ENCODE measurements at places on chromosomes 13 and 19.

DNA sequence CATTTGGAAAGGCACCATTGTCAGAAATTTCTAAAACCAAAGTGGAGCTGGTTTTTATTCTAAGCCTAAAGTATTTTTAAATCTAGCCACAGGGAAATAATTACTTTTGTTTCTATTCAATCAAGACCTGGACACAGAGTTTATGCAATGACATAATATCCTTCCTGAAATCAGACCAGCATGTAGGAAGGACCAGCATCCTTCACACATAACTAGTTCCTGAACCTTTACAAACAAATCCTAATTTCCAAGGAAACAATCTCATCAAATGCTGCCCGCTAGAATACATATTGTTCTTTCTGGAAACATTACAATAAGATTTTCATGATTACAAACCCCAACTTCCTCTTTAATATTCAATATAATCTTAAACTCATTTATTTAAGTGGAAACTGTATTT, 1.5 kb downstream of the STARD13 start:
- DNase-seq, result no peak

DNA sequence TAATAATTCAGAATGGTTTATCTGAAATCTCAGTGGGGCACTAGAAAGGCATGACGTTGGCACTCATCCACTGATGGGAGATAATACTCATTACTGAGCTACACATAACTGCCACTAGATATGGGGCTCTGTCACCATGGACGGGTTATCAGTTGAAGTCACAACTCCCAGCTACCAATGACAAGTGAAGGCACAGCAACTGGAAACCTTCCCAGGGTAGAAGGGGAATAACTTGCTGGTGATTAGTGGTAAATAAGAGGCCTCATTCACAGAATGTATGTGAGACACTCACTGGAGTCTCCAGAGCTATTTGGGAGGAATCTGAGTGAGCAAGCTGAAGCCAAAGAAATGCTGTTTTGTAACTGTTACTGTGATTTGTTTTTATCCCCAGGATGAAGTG, 249.6 kb downstream of the ENOX1 start:
- DNase-seq, result no peak

GRCh38 chr13:99774644-99775043, 196.9 kb downstream of the ZIC5 start:
- no peak for DNase-seq

DNA sequence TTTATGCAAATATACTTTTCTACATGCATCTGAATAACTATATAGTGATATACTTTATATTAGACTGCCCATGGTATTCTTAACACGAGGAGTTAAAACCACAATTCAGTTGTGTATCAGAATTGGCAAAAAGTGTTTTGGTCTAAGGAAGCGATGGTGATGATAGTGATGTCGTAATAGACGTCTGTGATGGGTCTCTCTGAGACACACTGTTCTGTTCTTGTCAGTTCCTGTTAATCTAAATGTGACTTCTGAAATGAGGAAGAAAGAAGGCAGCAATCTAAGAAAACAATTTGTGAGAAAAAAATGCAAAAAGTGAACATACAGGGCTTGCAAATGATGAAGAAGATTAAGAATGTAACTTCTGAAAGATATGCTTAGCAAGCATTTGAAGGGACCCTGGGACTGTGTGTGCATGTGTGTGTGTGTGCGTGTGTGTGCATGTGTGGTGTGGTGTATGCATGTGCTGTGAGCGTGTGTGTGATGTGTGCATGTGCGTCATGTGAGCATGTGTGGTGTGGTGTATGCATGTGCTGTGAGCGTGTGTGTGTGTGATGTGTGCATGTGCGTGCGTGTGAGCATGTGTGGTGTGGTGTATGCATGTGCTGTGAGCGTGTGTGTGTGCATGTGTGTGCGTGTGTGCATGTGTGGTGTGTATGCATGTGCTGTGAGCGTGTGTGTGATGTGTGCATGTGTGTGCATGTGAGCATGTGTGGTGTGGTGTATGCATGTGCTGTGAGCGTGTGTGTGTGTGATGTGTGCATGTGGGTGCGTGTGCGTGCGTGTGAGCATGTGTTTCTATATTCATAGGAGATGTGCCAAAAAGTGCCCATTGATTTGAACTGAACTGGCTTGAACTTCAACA, 131.8 kb downstream of the IRS2 start:
- no peak for DNase-seq

- DNase-seq, result no peak
Measured at GRCh38 chr19:3152419-3152780, 16.6 kb downstream of the GNA15 start.

All from CD4-positive, alpha-beta T cell treated with Interleukin-6 at 100 ng/mL for 8 hours (primary cell).